ENCODE measurements at places on chromosomes 1 and 21.
A peak's percentile ranks its signal among the peaks of the same experiment; 100 is the strongest.

DNA sequence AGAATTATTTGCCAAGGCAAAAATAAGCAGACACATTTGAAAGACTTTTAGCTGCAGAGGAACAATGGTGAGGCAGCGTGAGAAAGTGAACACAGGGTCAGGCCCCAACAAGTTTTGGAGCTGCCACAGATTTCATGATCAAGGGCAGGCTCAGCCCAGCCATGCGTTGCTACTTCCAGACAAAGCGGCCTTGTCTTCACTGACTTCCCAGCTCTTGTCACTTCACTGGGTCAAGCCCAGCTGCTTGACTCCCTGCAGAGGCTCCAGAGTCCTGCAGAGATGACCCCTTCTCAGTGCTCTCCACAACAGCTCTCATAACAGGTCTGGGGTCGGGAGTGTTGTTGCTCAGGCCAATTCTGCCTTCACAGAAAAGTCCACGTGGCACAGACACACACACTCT is 35.8 kb downstream of the HHAT start:
- peaks cover 14% of the 10 kb centered on the region for H3K4me1 ChIP-seq
- H3K27ac ChIP-seq, result no peak overlapping the region
- DNase-seq, result no peak

GRCh38 chr1:66778266-66778665 is 22.8 kb downstream of the INSL5 start:
- H3K4me3 ChIP-seq, result no peak overlapping the region
- no peak overlapping the region for H3K27ac ChIP-seq
- H3K27me3 ChIP-seq, result peaks cover 15% of the 10 kb centered on the region
- H3K4me1 ChIP-seq, result no peaks in the 10 kb centered on the region

DNA sequence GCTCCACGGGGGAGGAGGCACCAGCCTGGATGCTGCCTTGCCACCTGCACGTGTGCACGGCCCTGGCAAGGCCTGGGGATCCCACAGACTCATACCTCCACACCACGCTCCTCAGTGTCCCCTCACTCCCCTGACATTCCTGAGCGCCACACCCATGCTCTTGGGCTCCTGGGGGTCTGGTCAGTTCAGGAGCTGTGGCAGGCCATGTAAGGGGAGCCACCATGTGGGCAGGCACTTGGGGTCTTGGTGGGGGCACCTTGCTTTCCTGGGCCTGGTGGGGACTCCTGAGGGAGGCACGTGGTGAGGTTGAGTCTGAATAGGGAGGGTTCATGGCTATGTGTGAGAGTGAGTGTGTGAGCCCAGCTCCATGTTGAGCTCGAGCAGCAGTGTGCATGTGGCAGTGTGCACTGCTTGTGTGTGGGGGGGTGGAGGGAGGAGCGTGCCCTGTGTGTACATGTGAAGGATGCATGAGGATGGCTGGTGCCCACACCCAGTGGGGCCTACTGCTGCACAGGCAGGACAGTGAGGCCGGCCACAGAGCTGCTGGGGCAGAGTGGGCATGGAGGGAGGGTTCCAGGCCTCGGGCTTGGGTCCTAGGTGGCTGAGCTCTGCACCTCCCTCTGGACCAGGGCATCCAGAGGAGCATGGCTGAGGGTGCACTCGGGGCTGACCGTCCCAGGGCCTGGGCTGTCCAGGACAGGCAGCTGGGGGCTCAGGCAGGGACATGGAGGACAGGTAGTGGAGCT is 1.6 kb downstream of the GJC2 start:
- H3K36me3 ChIP-seq, result no peaks in the 10 kb centered on the region
- no peak for DNase-seq
- no peak overlapping the region for H3K27ac ChIP-seq
- H3K4me1 ChIP-seq, result peaks cover 5% of the 10 kb centered on the region
- H3K4me3 ChIP-seq, result no peak overlapping the region

DNA sequence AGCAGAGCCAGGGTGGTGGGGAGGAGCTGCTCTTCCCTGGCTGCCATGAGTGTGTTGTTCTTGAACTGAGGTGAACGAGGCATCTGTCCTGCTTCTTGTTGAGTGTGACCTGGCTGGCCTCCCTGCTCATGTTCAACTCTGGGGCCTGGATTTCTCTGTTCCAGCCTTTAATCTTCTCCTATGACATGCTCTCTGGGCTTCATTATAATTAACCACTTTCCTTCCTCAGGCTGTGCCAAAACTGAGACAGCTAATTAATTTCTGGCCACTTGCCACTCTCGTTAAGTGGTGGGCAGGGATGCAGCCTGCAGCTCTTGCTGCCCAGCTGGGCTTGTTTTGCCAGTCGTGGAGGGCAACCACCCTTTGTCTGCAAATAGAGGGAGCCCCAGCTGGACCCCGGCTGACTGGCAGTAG is 23.3 kb downstream of the OPRD1 start:
- no peak overlapping the region for H3K4me3 ChIP-seq
- DNase-seq, result no peak
- H3K27ac ChIP-seq, result no peak overlapping the region
- no peaks in the 10 kb centered on the region for H3K36me3 ChIP-seq
- no peaks in the 10 kb centered on the region for H3K4me1 ChIP-seq
- peaks cover 12% of the 10 kb centered on the region for H3K27me3 ChIP-seq

DNA sequence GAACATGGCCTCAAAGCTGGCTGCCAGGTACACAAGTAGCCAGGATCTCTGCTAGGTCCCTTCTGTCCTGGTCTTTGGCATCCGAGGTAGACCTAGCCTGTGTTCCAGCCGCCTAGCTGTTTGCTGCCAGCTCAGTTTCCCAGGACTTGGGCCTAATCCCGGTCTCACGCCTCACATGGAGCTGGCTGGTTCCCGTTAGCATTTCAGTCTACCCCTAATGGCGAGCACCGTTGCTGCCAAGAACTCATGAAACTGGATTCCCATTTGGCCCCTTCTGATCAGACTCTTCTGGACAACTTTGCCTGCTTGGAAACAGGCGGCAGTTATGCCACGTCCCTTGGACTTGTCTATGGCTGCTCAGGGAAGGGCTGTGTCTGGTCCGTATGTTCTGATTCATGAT is 26.2 kb upstream of the HHAT start:
- peak; percentile 69 for DNase-seq
- H3K4me1 ChIP-seq, result peaks cover 26% of the 10 kb centered on the region
- no peak overlapping the region for H3K4me3 ChIP-seq
- no peak overlapping the region for H3K27ac ChIP-seq
- H3K27me3 ChIP-seq, result no peaks in the 10 kb centered on the region

- H3K4me3 ChIP-seq, result no peak overlapping the region
- no peaks in the 10 kb centered on the region for H3K27me3 ChIP-seq
- H3K27ac ChIP-seq, result no peak overlapping the region
- H3K36me3 ChIP-seq, result peaks cover 38% of the 10 kb centered on the region
- DNase-seq, result no peak
Measured at GRCh38 chr1:25985670-25986069, 12.2 kb downstream of the PAFAH2 start.
